EH (cell line): ENCODE measurements at places on chromosomes 4 and X.

DNA sequence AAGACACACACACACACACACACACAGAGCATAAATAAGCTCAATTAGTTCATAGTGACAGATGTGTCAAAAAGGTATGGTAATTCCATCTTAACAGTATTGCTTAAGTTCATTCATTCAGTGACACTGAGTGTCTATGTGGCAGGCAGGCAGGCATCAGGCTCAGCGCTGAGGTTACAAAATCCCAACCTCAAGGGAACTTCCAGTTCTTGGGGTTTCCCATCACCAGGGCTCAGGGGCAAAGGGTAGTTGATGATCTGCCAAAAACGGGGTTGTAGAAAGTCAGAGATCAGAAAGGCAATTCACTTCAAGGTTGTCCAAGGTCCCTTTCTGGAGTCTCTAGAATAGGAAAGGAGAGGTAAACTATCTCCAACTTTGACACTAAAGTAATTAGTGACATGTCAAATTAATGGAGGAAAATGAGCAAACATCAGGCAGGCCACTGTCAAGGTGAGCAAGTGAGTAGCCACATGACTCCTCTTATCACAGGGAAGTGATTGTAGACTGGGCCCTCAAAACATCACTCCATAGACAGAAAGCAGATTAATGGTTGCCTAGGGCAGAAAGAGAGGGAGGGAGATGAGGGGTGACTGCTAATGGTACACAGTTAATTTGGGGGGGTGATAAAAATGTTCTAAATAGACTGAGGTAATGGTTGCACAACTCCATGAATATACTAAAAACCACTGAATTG is 41.8 kb downstream of the GPC4 start:
- no peak for DNase-seq

GRCh38 chrX:17692709-17693346 is 44.5 kb upstream of the SCML1 start:
- DNase-seq = peak; percentile 76

DNA sequence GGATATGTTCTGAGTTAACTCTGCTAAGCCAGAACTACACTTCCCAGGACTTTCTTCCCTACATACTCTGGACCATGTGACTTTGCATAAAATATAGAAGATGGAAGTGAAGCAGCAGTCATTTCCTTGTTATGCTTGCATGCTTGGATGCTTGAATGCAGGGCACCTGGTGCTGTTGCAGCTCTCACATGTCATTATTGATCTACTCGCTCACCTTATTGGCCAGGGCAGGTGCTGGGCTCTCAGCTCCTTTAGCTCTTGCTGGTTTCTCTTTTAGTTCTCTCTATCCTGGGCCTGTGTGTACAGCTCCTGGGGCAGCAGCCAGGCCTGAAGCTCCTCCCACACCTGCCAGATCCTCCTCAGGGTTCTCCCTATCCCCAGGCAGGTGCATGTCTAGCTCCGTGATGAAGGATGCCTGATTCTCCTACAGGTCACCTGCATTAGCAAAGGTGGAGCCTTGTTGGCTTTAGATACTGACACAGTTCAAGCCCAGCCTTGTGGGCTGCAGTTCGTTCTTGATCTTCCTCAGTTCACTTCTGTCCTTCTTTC is 53.3 kb downstream of the MED28 start:
- no peak for DNase-seq

DNA sequence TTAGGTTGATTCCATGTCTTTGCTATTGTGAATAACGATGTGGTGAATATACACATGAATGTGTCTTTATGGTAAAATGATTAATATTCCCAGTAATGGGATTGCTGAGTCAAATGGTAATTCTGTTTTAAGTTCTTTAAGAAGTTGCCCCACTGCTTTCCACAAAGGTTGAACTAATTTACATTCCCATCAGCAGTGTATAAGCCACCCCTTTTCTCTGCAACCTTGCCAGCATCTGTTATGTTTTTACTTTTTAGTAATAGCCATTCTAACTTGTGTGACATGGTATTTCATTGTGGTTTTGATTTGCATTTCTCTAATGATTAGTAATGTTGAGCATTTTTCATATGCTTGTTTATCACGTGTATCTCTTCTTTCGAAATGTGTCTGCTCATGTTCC is 503.3 kb downstream of the PCDH18 start:
- DNase-seq = no peak

- no peak for DNase-seq
Measured at GRCh38 chr4:46945062-46945461, 36.0 kb upstream of the COX7B2 start.

GRCh38 chrX:111394569-111394968 is 17.4 kb downstream of the DCX start:
- no peak for DNase-seq

DNA sequence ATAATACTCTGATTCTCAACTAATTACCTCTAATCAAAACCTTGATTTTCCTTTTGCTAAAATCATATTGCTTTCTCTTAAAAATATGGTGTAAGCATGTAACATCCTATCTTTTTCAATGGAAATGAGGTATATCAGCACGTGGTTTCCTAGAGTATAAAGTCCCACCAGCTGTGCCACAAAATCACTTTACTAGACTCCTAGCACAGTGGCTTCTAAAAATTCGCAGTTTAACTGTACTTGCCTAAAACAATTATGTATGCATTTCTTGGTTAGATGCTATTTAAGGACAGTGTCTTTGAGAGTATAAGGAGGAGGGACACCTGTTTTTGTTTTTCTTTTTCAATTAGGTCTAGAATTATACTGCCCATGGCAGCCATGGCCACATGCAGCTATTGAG is 62.8 kb downstream of the GK start:
- DNase-seq = no peak

GRCh38 chrX:114058988-114059418 is 524.9 kb upstream of the HTR2C start:
- DNase-seq = no peak

- peak; percentile 94 for DNase-seq
Measured at GRCh38 chrX:65595460-65595876, 60.9 kb upstream of the LAS1L start.

DNA sequence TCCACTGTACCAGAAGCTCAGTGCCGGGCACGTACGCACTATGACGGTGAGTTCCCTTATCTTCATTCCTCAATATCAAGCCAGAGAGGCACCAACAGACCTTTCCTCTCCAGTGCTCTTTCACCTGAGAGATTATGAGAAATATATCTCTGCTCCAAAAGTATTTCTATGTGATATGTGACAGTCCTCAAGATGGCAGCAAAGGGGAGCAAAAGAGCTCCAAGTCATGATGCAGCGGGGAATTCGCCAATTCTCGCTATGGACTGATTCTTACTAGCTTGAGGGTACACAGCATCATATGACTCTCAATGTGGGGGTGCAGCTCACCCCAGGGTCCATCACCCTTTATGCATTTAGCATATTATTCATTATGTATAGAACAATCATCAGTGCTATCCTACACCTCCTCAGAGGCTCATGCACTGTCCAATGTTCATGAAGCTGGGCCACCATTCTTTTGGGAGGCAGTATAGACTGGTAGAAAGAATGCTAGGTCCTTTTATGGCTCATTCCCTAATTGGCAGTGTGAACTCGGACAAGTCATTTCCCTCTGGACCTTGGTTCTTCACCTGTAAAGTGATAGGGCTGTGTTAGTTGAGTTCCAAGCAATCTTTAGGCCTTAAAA is 12.8 kb upstream of the IQSEC2 start:
- DNase-seq = peak; percentile 16

DNA sequence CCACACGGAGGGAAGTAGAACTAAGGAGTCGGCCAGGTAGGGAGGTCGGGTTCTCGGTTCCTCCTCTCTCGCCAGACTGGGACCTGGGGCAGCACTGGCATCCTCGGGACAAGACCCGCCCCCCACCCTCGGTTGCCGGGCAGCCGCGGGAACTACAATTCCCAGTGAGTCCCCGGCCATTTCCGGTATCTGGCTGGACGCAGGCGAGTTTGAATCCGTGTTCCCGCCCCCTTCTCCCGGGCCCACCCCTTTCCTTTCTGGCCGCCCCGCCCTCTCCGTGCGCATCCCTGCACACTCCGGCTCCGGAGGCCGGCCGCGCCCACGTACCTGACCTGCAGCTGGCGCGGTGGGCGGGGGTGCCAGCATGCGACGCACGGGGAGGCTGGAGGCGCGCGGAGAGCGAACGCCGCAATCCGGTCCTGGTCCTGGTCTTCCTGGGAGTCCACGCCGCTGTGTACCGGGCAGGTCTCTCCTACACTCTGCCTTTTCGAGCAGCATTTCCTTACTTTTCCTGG is 10.2 kb upstream of the DLG3 start:
- peak; percentile 85 for DNase-seq

- DNase-seq = peak; percentile 74
Measured at GRCh38 chr4:29277381-29277780, 1442.8 kb upstream of the PCDH7 start.

- no peak for DNase-seq
Measured at GRCh38 chr4:67568820-67569219, 10.3 kb downstream of the STAP1 start.

DNA sequence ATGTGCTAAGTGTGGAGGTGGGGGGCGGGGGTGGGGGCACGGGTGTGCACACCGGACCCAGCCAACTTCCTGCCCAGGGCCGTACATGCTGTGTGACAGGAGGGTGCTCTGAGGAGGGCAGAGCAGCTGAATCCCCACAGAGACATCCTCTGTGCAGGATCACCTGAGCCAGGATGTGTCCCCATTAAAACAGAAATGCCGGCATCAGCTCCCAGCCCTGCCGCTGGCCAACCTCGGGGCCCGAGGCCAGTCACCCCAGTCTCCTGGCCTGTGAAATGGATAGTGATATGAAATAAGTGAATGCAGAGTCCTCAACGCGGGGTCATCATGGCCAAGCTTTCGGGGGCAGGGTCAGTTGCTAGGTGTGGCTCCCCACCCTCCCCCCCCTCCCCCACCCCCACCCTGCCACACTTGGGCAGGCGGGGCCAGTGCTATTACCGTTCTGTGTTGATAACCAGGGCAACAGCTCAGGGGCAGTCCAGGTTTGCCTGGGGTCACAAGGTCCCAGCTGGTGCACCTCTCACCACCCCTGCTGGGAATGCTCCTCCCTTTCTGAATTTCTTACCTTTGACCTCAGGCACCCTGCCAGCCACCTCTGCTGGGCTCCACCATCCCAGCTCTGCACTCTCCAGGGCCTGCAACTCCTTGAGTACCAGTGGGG is 227.2 kb upstream of the PSAPL1 start:
- no peak for DNase-seq

DNA sequence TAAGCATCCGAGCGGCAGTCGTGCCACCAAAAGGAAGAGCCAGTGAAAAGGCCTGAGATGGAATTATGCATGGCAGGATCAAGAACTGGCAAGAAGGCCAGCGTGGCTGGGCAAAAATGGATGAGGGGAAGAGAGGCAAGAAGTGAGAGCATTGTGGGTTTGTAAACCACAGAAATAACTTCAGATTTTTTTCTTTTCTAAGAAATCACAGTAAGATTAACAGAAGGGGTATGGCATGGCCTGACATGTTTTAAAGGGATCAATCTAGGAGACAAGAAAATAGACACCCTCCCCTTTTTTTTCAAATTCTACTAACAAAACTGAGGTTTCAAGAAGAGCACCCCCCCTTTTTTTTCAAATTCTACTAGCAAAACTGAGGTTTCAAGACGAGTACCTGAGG is 82.5 kb downstream of the BMP3 start:
- DNase-seq = no peak

- DNase-seq = peak; percentile 18
Measured at GRCh38 chr4:19531906-19532848, 719.5 kb upstream of the SLIT2 start.

GRCh38 chrX:41381685-41382084 is 47.7 kb downstream of the DDX3X start:
- peak; percentile 91 for DNase-seq

DNA sequence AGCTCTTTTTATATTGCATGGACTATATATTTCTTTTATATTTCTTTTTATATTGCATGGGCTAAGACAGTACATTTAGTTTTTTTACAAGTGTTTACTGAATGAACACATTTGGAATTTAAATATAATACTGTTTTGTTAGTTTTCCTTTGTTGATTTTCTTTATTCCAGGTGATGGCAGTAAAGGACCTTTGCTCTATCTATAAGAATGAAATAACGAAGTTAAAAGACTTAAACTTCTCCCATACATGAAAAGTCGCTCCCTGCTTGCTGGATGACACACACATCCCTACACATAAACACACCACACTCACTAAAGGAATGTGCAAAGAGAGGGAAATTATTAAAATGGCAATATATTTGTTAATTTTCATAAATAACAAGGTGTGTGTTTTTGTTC is 102.5 kb upstream of the ANXA10 start:
- DNase-seq = no peak

DNA sequence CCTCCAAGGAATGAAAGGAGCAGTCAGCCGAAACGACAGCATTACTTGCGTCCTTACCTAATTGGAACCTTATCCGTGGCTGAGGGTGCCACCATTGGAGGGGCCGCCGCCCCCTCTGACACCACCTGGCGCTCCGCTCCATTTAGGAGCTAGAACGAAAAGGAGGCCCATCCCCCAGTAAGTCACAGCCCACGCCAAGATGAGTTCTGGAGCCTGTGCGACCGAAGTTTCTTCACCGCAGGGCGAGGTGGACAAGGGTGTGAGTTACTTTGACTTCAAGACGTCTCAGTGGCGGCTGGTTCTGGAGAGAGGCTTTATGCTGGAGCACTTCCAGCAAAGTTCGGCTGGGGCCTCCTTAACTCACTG is 729 bp upstream of the IRF2 start:
- DNase-seq = peak; percentile 58

DNA sequence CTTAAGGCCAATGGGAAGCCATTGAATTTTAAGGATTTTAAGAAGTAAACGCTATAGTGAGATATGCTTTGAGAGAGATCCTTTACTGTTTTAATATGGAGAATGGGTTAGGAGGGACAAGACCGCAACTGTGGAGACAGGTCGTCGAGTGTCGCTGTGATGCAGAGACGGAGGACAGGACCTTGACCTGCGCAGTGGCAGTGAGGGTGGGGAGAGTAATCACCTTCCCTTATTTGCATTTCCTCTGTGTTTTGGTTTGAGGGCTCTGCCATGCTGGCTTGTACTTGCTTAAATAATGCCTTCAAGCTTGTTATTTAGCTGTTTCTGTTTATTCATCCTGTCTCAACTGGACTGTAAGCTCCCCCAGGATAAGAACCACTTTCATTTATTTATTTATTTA is 345.0 kb downstream of the FBXW7 start:
- no peak for DNase-seq

- peak; percentile 13 for DNase-seq
Measured at GRCh38 chr4:164997324-164997723, 19.9 kb upstream of the TRIM61 start.

- no peak for DNase-seq
Measured at GRCh38 chrX:104419926-104420325, 146.1 kb upstream of the IL1RAPL2 start.

DNA sequence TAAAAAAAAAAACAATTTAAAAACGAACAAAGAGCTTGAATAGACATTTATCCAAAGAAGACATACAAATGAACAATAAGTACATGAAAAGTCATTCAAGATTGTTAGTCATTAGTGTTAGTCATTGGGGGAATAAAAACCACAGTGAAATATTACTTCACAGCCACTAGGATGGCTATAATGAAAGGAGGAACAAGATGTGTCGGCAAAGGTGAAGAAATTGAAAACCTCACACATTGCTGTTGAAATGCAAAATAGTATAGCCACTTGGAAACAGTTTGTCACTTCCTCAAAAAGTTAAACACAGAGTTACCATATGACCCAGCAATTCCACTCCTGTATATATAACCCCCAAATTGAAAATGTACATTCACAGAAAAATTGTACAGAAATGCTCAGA is 45.2 kb upstream of the SLC39A8 start:
- DNase-seq = no peak
